CD4-positive, alpha-beta T cell treated with Interleukin-17A for 1 hour (primary cell): ENCODE measurements at places on chromosomes 7 and 10.

GRCh38 chr7:66304536-66304935, 99.4 kb downstream of the TPST1 start:
- DNase-seq: no peak

DNA sequence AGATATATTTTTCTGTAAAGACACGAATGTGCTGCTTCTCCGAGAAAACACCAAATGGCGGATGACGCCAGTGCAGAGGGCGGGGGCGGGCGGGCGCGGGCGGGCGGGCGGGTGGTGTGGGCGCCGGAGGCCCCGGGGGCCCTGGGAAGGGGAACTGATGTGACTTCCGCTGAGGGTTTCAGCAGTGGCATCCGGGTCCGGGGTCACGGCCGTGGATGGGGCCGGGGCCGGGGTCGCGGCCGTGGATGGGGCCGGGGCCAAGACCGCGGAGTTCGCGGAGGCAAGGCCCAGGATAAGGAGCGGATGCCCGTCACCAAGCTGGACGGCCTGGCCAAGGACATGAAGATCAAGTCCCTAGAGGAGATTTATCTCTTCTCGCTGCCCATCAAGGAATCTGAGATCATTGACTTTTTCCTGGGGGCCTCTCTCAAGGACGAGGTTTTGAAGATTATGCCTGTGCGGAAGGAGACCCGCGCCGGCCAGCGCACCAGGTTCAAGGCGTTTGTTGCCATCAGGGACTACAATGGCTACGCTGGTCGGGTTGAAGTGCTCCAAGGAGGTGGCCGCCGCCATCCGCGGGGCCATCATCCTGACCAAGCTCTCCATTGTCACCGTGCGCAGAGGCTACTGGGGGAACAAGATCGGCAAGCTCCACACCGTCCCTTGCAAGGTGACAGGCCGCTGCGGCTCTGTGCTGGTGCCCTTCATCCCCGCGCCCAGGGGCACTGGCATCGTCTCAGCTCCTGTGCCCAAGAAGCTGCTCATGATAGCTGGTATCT, 20.3 kb upstream of the IGF2BP3 start:
- peak; percentile 70 for DNase-seq

GRCh38 chr7:91565499-91566401, 301.5 kb downstream of the FZD1 start:
- DNase-seq: no peak

GRCh38 chr10:11274452-11274851, 256.8 kb downstream of the CELF2 start:
- no peak for DNase-seq

- no peak for DNase-seq
These were observed 979 bp downstream of the LRRC4 start for GRCh38 chr7:128030263-128030653.

DNA sequence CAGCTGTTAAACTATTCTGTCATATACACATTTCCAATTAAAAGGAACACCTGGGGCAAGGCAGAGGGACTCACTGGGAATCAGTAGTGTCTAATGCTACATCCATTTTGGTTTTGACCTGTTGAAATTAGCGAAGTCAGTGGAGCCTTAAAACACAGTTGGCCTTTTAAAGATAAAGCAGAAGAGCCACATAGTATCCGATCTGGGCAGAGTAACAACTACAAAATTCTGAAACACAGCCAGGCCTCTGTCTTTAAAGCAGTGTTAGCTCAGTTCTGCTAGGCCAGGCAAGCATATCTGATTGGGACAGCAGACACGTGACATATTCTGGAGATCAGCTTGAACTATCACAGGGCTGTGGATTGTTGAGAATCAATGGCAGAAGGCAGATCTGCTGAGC, 117.5 kb upstream of the WNT16 start:
- DNase-seq: no peak

GRCh38 chr10:102761981-102762380, 18.2 kb downstream of the WBP1L start:
- DNase-seq: no peak

DNA sequence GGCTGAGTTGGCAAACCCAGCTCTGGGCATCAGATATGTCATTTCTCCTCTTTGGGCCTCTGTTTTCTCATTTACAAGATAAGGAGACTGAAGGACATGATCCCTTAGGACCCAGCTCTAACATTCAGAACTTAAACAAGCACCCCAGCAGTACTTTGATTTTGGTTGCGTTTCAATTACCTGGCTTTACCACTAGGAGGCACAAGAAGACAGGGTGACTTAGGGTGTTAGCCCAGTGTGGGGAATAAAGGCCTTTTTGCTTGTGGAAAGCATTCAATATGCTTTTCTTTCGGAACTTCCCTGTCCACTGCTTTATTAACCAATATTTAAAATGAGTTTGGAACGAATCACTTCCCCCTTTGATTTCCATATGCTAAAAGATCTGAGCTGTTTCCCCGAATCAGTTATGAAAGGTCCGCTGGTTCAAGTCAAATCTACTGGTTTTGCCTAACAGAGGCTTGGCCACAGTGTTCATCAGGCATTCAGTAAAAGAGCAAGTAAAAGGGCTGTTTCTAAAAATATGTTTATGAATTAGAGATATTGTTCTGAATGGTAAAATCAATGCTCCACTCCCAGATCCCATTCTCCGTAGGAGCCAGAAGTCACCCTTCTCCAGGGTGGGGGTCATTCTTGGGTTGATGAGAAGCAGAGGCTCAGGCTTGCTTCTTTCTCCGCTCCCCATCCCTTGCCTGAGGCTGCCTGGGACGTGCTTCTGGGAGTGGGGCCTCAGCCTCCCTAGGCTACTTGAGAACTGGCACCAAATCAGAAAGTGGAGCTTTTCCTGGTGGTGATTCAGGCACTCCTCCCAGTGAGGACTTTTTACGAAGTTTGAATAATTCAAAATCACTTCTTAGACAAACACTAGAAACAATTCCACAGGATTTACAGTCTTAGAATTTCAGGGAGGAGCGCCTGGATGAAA, 105.5 kb downstream of the MYOF start:
- peak; percentile 81 for DNase-seq

DNA sequence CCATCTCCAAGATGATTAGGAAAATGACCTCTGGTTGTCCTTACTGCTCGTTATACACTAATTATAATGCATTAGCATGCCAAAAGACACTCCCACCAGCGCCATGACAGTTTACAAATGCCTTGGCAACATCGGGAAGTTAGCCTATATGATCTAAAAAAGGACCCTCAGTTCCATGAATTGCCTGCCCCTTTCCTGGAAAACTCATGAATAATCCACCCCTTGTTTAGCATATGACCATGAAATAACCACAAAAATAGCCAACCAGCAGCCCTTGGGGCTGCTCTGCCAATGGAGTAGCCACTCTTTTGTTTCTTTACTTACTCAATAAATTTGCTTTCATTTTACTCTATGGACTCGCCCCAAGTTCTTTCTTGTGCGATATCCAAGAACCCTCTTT, 41.6 kb upstream of the KCNMA1 start:
- no peak for DNase-seq

DNA sequence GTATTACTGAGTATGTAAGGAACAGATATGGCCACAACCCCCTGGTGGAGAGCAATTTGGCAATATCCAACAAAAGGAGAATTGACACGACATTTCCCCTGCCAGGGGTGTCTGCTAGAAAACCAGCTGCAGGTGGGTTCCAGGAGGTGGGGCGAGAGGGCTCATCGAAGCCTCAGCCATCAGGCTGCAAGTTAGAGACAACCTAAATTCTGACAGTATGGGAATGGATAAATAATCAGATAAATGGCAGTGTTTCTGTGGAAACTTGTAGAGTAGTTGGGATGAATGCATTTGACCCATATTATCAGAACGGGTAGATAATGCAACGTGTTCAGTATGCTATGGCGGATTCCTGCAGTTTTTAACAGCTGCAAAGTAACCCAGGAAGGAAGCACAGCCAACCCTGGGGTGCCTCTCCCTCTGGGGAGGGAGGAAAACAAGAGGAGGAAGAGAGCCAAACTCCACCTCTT, 3.5 kb downstream of the TMEM273 start:
- DNase-seq: no peak

DNA sequence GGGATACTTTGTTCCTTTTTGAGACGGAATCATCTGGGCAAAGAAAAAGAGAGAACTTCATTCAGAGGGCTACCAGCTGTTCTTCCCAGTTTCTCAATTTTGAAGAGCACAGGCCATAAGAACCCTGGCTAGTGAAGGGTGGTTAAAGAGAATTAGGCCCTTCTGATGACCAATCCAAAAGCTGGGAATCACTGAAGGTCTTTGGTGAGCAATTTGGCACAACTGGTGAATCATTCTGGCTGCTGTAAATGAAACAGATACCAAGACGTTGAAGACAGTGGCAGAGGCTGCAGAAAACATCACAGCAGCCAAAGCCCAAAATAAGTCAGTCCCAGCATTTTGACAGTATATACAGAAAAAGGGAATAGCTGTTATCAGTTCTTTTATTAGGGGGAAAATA, 5.1 kb downstream of the RAPGEF5 start:
- no peak for DNase-seq
